D721Med (cell line): ENCODE measurements at places on chromosomes 5 and 9.

- DNase-seq: no peak
These were observed 11.9 kb downstream of the TNFAIP8 start for GRCh38 chr5:119367502-119368237.

DNA sequence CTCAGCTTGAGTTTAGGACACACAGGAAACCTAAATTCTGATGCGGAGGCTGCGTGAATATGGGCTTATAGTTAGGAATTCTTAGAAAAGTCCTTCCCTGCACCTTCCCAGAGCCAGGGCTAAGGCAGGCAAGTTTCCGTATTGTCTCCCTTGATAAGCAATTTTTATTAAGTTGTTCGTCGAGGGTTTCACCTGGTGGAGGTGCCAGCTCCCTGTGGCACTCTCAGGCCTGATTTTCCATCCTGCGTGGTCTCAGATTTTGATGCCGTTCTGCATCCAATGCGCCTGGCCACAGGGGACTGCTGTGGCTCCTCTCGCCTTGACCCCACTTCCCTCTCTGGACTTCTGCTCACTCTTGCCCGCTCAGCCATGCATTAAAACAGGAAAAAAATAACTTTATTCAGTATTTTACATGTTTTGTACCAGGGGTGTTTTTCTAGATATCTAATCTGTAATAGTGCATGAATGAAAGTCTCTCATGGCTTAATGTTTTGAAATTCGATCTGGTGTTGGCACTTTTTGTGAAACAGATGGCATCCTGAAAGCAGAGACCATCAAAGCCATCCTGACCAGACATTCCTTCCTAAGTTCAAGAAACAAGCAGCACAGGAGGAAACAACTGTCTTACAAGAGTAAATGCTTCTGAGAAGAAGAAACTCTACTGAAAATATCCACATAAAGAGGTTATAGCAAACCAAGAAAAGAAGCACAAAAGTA lies 50.7 kb downstream of the TRIP13 start:
- no peak for DNase-seq

DNA sequence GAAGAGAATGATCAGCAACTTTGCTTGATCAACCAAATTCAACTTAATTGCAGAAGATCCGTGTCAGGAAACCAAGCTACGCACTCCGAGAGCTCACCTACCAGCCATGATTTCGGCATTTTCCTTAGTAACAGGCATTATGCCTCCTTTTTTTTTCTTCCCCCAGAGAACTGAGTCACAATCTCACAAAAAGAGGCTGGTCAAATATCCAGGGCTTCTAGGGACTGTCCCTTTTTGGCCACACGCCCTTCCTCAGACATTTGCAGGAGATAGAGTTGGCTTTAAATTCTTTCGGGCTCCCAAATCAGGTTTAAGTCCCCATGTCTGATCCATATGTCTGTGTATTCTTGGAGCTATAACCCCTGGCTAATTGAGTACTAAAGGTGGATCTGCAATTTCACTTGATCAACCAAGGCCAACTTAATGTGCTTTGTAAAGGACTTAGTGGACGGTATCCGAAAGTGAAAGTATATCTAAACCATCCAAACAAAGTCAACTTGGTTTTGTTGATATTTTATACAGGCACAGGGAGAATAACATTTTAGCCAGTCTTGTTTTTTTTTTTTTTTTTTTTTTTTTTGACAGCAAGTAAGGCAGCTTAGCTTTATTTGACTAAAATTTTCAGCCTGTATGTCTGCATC lies 100.8 kb upstream of the TBCA start:
- no peak for DNase-seq

- DNase-seq: no peak
These were observed 10.0 kb upstream of the CAST start for GRCh38 chr5:96651948-96652753.

DNA sequence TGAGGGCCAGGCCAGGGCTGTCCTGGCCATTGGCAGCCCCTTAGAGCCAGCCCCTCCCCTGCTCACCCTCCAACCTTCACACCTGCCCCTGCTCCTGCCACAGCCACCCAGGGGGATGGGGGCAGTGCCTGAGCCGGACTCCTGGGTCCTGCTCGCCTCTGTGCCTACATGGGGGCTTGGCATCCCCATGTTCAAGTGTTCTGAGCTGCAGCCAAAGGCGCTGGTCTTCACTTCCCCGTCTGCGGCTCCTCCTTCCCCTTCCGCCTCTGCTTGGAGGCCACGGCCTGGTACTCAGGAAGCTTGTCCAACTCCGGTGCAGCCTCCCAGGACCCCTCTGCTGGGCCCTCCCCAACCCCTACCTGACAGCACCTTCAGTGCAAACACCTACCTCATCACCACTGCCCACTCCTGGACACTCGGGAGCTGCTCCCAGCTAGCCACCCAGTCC lies 2.3 kb upstream of the DNLZ start:
- DNase-seq: no peak
